ENCODE measurements at places on chromosomes 2 and 18.

- DNase-seq = no peak
These were observed 98.5 kb downstream of the MCFD2 start for GRCh38 chr2:46816846-46817726.

GRCh38 chr2:109721135-109721534, 73.0 kb upstream of the RGPD5 start:
- no peak for DNase-seq

DNA sequence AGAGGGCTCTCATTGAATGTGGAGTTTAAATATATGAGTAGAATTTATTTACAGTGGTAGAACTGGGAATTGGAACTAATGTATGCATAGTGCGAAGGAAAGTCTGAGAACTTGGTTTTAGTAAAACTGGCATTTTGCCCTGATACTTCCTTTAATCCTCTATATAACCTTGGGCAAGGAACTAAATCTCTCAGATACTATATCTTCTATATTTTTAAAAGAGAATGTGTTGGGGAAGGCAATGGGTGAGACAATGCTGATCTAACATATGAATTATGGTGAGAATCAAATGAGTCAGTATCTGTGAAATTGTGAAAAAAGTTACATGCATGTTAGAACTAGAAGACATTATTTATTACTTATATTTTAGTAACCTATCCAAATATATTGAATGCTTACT, 2109.4 kb upstream of the PIK3C3 start:
- DNase-seq = no peak

- no peak for DNase-seq
These were observed 86.6 kb downstream of the FAM228A start for GRCh38 chr2:24261441-24261840.
